ENCODE measurements at places on chromosomes 4 and X.

- no peak for ATAC-seq
These were observed 36.9 kb downstream of the DCHS2 start for GRCh38 chr4:154454710-154455109.

GRCh38 chr4:81922313-81922712 lies 450.6 kb upstream of the RASGEF1B start:
- no peak for ATAC-seq

- ATAC-seq, result no peak
These were observed 55.1 kb downstream of the GPAT3 start for GRCh38 chr4:83591056-83591455.

DNA sequence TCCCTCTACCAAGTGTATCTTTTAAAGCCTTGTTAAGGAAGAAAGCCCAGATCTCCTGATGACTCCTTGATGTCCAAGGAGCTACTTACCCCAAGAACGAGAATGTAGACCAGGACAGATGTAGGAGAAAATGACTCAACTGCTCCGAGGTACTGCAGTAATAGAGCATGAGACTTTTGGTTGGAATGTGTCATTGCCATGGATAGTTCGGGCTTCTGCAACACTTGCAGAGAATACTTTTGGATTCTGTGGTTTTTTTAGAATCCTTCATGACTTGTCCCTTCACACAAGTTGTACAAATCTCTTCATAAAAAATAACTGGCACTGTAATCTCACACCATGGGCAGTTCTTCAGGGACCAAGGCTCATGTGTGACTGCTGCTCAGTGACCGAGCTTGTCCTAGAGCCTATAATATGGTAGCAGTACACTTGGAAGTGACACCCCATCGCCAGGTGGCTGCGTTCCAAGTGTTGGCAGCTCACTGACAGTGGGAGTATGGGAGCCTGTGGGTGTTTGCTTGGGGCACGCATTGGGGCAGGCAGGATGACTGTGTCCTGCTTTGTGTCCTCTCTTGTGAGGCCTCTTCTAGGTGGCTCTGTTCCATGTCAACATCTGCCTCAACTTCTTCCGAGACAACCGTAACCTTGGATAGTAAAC lies 87.9 kb upstream of the WDR1 start:
- ATAC-seq, result no peak

DNA sequence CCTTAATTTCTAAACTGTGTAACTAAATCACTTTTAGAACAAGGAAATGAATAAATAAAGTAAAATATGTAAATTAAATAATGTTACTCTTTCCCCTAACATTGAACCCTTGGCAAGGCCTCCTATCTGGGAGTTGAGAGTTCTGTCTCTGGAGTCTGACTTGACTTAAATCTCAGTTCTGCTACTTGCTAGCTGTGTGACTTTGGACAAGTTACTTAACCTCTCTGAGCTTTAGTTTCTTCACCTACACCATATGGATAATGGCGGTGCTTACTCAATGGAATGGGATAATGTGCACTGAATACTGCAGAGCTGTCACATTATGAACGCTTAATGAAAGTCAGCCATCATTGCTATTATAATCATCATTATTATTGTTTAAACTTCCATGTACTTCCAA lies 92.1 kb upstream of the SOD3 start:
- no peak for ATAC-seq

- ATAC-seq, result no peak
These were observed 271.8 kb upstream of the ARX start for GRCh38 chrX:25287521-25287920.

DNA sequence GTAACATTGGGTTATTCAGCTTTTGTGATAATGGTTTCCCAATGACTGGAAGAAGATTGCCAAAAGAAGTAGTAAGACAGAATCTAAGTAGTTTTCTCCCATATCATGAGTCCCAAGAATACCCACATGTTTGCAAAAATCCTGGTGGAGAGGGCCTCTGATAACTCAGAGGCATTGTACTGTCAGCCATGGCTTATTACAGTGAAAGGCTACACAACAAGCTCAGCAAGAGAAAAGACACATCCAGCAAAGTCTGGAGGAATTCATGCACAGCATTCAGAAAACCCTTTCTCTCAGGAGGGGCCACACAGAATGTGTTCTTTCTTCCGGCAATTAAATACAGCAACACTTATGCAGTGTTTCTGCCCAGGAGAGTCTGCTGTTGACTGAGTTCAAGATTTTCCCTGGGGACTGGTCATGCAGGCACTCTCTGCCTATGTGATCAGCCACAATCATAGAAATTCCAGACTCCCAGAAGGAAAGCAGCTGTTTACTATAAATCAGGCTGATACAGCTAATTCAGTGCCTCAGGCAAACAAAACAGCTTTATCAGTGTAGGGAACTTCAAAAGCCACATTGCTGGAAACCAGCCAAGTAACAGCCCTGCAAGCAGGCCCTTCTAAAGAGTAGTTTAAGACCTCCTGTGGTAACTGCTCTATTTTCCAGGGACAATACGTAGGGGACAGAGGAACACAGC lies 937.1 kb downstream of the CCSER1 start:
- ATAC-seq, result peak; percentile 99

DNA sequence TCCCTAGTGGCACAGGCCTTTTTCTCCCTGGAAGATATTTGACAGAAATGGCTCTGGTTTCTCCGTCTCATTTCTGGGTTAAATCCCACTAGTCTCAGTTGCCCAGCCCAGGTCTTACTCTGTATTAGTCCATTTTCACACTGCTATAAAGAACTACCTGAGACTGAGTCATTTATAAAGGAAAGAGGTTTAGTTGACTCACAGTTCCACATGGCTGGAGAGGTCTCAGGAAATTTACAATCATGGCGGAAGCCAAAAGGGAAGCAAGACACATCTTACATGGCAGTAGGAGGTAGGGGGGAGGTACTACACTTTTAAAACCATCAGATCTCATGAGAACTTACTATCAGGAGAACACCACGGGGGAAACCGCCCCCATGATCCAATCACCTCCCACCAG lies 81.9 kb downstream of the FHDC1 start:
- ATAC-seq, result no peak

GRCh38 chr4:77120886-77121508 lies 36.0 kb upstream of the CCNG2 start:
- peak; percentile 82 for ATAC-seq

GRCh38 chr4:118284169-118284568 lies 68.6 kb downstream of the PRSS12 start:
- ATAC-seq, result no peak

DNA sequence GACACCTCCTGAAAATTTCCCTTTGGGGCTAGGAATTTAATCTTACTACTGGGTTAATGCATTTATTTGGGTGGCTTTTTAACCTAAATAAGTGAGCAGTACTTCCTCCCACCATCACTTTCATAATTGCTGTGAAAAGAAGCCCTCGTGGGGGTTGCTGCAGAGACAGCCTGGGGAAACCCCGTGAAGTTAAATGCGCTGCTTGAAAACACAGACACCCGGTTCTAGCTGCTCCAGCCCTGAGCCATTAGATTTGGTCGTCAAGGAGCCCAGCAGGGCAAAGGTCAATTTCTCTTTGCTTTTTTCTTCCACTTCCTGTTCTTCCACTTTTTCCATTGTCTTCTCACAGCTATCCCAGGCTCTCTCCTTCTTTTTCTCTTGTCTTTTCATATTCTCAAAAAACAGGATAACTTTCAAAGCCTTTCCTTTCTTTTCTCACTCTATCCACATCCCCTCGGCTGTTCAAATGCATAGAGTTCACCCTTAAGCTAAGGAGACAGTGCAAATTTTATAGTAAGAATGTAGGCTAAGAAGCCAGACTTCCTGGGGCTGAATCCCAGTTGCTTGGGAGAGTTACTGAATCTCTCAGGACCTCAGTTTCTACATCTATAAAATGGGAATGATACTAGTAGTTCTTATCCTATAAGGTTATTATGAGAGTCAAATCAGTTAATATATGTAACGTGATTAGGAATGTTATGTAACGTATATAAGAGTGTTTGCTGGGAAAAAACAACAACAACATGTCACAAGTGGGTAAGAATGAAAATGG lies 91.5 kb upstream of the ZNF827 start:
- ATAC-seq, result no peak

DNA sequence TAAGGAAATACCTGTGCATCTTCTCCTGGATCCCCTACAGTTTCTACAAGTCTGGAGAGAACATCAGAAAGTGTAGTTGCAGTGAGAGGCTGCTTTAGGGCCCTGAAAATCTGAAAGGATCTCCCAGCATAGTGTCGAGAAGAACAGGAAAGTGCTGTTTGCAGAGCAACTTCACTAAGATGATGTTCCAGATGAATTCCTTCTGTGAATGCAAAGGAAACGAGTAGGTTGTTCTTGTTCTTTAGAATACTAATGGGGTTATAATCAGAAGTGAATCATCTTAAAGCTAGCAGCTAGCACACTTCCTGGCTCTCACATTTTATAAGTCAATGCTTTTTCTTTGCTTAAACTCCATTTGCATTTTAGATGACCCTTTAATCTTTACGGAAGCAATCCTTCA lies 53.7 kb downstream of the ZAR1 start:
- ATAC-seq, result no peak

- ATAC-seq, result no peak
These were observed 430.1 kb downstream of the ANKRD50 start for GRCh38 chr4:124282301-124282898.

DNA sequence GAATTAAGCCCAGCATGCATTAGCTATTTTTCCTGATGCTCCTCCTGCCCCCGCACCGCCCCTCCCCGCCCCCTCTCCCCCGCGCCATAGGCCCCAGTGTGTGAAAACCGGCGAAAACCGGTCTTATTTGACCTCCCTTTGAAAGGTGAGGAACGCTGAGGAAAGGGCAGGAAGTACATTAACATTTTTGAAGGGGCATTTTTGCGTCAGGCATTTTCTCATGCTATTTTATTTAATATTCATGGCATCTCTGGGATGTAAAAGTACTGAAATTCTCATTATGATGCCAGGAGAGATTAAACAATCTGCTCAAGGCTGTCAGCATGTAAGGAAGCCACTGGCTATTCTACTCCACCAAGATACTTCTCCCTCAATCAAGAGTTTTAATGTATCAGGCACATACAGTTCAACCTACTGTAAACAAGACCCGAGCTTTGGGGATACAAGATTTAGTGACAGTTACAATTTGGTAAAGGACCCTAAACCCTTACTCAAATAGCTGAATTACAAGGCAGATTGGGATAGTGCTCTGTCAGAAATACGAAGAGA lies 1.2 kb upstream of the NMU start:
- peak; percentile 31 for ATAC-seq

DNA sequence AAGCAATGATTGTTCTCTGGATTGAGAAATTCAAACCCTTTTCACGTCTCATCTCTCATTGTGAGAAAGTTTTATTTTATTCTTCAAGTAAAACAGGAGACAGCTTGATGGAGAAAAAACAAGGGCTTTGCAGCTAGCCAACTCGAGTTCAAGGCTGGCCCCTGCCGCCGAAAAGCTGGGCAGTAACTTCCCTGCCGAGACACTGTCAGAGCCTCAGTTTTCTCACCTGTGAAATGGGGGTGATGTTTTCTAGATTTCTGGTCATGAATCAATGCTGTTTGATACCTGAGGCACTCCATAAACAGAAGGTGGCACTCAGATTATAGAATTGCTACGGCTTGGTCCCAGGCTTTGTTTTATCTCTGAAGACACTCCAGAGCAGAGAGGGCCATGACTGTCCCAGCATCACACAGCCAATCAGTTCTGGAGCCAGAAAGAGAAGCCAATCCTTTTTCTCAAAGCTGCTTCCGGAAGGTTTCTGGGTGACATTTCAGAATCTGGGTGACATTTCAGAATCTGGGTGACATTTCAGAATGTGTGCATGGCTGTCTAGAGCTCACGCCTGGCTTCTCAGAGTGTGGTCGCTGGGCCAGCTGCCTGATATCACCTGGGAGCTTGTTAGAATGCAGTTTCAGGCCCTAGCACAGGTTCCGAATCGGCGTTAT lies 33.2 kb downstream of the HMX1 start:
- no peak for ATAC-seq

DNA sequence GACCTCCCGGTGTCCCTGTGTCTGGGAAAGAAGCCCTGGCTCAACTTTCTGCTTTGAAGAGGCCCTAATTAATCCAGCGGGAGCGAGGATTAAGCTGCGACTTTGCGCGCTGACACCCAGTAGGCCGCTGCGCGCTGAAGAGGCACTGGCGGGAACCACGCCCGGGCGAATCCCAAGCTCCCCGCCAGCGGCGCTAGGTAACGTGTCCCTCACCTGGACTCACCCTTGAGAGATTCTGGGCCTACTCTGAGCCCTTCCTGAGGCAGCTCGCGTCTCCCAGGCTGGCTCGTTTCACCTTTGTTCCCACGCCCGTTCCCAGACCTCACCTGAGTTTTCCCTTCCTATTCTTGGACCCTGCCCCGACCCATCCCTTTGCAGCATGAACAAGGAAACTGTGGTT lies 616 bp upstream of the KLHL34 start:
- no peak for ATAC-seq

- no peak for ATAC-seq
These were observed 163.6 kb upstream of the MAP3K15 start for GRCh38 chrX:19678941-19679340.

GRCh38 chr4:151227731-151228130 lies 49.2 kb upstream of the PRSS48 start:
- ATAC-seq, result no peak

- no peak for ATAC-seq
These were observed 55.2 kb downstream of the LCORL start for GRCh38 chr4:17966312-17966711.

DNA sequence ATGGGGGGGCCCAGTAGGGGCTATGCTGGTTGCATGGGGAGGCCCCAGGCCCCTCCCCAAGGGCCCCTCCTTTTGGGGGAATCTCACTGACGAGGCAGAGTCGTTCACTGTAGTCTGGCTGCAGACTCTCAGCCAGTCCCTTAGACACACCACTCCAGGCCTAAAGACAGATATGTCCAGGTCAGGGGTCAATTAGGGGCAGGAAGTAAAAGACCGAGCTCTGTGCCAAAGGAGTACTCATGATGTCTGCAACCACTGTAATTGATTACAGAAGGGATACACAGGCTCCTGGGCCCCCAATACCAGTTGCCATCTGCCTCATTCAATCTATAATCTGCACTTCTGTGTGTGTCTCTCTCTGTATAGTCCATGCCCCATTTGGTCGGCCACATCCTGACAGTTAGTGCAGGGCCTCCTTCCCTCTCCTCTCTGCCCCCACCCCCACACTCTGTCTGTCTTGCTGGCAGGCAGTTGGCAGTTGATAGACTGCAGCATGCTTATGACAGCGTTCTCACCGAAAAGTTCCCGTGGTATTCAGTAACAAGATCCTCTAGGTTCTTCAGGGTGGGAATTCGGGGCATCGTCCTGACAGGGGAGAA lies 1.3 kb upstream of the CXorf65 start:
- no peak for ATAC-seq

- no peak for ATAC-seq
These were observed 133.3 kb downstream of the STK32B start for GRCh38 chr4:5184606-5185005.

Measured in motor neuron (in vitro differentiated cells).